ENCODE measurements at places on chromosomes 4 and X. TPM values are rescaled to one million over a fixed set of nuclear protein-coding genes. Genes with fewer than 3 reads are reported as not detected.
A peak's percentile ranks its signal among the peaks of the same experiment; 100 is the strongest.

GRCh38 chr4:152864361-152864760 lies 71.8 kb upstream of the FHDC1 start:
- DNase-seq = no peak

GRCh38 chrX:100928660-100929613 lies at the start of gene XKRX:
Gene XKRX, minus strand, starts transcription at chrX:100928917. Its CDS starts 613 bp downstream, at chrX:100928304.
- DNase-seq = peak; percentile 43

DNA sequence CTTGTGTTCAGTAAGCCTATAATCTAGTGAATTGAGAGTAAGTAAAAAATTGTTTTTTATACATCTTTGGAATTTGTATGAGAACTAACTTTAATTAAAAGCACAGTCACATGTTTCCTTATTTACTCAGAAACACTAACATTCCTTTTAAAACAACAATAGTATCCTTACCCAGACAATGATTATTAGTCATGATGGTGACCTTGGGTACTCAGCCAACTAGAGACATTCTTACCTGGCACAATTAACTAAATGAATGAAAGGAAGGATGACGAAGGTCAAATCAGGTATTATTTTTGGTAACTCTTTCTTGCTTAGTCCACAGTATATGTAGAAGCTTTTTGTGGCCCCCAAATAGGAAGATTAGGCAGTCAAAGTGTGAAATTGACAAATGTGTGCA lies 901.0 kb downstream of the FAT4 start:
- DNase-seq = no peak

DNA sequence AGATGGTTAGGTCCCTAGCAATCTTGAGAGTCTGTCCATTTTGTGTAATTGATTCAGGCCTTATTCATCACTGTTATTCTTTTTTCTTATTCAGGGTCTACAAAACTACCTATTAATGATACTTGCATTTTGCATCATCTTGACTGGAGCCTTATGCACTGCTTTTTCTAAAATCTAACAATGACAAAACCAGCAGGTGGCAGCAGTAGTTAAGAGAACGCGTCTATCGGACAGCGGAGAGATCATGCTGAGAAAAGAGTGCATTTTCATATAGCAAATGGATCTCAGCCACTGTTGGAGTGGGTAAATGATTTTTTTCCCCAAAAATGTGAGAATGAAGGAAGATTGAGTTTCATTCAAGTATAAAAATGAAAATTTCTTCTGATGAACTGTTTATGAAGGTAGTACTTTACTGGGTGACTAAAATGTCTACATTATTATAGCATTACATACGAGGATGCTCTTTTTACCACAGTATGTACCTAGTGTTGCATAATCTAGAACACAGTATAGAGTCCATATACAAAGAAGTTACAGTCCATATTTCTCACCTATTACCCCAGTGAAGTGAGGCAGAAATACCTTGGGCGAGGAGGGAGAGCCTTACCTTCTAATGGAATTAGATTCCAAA lies 43.2 kb downstream of the TMEM144 start:
- peak; percentile 39 for DNase-seq

EDA2R gene
- polyA plus RNA-seq = 13.0 TPM

SOX3 gene
- not detected for polyA plus RNA-seq

HMGN5 gene
- 3.9 TPM for polyA plus RNA-seq
